ENCODE measurements at places on chromosomes 6 and 20.

DNA sequence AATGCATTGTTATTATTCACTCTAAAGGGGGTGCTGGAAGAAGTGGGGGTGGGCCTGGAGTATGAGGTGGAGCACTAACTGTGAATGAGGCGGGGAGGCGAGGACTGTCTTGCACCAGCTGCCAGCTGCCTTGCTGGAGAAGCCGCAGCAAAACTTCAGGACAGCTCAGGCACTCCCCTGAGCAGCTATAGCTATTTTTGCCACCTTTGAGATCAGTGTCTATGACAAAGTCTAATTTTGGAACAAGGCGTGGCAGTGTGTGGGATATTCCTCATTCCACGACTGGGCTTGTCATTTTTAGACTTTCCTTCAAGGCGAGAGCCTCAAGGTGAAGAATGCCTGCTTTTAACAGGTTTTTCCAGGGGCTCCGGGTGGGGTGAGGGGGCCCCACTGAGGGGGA lies 143.8 kb downstream of the DOK5 start:
- no peak for DNase-seq
- no peaks in the 10 kb centered on the region for H3K27me3 ChIP-seq
- no peaks in the 10 kb centered on the region for H3K36me3 ChIP-seq
- no peak overlapping the region for H3K4me3 ChIP-seq

DNA sequence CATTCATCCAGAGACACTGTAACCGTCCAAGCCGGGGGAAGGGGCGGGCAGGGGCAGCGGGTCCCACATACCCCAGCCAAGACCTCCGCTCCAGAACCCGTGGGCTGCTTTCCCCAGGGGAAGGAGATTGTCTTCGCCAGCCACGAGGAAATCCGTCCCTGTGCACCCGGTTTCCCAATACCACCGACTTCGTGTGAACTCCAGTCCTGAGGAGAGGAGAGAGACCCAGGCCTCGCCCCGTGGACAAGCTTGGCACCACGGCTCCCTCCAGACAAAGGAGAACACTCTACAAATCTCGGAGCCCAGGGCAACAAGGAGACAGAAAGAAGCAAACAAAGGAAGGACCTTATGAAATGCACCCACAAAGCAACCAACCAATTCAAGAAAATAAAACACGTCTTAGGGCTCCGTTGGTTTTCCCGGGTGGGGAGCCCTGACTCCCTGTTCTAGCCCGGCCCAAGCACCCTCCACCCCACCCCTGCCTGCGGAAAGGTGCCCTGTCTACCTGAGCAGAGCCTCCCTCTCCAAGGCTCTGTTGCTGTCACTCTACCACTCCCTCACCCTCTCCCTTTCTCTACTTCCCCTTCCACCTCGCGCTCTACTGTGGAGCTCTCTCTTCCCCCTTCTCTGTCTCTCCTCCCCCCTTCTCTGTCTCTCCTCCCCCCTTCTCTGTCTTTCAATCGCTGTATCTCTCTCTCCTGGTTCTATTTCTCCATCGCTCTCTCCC lies 1382.8 kb upstream of the DEFB115 start:
- H3K27ac ChIP-seq, result no peak overlapping the region
- no peaks in the 10 kb centered on the region for H3K4me1 ChIP-seq
- no peaks in the 10 kb centered on the region for H3K27me3 ChIP-seq
- DNase-seq, result no peak
- no peaks in the 10 kb centered on the region for H3K36me3 ChIP-seq

GRCh38 chr6:158959552-158959951 lies 40.5 kb downstream of the RSPH3 start:
- H3K4me1 ChIP-seq, result peaks cover 5% of the 10 kb centered on the region
- no peaks in the 10 kb centered on the region for H3K27me3 ChIP-seq
- no peak overlapping the region for H3K4me3 ChIP-seq
- no peak for DNase-seq

GRCh38 chr6:43229803-43230620 lies 731 bp upstream of the DNPH1 start:
- peaks cover 5% of the 10 kb centered on the region for H3K4me1 ChIP-seq
- H3K27me3 ChIP-seq, result no peaks in the 10 kb centered on the region
- H3K27ac ChIP-seq, result no peak overlapping the region

DNA sequence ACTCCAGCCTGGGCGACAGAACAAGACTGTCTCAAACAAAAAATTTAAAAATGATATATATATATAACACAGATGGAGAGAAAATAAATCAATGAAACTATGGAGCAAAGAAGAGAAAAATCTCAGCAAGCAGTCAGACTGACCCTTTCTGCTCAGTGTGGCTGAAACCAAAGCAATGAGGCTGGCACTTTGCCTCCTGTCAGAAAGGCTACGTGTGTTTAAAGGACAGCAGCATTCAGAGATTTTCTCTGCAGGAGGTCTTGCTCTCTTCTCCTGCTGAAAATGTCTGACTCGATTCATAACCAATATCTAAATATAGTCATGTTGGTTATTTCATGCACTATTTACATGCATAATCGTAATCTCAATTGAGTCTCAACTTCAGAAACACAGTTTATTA lies 527.0 kb upstream of the JARID2 start:
- no peaks in the 10 kb centered on the region for H3K36me3 ChIP-seq
- no peak overlapping the region for H3K4me3 ChIP-seq
- DNase-seq, result no peak

DNA sequence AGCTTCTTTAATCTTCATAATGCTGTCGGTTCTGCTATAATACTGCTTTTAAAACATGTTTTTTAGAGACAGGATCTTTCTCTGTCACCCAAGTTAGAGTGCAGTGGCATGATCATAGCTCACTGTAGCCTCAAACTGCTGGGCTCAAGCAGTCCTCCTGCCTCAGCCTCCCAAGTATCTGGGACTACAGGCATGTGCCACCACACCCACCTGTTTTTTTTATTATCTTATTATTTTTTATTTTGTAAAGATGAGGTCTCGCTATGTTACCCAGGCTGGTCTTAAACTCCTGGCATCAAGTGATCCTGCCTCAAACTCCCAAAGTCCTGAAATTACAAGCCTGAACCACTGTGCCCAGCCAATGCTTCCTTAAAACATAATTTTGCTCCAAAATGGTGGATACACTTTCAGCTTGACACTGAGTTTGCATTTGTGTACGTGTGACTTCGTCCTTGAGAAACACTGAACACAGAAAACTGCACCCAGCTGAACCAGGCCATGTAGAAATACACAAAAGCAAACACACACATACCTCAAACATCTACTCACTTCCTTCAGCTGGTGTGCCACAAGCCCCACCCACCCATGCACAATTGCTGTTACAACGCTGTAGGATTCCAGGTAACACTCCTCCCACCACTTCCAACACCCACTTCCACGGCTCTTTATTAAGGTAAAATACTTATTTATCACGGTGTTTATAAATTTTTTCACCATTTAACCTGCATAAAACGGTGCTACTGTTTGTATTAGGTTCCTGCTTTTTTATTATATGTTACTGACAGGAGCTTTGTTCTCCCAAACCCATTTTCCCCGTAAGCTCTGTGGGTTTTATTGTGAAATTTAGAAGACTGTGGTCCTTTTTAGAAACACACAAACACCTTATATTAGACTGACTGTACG lies 109.1 kb downstream of the TSHZ2 start:
- peak overlapping the region; percentile 44 for H3K27ac ChIP-seq
- DNase-seq, result no peak
- H3K27me3 ChIP-seq, result no peaks in the 10 kb centered on the region
- peaks cover 22% of the 10 kb centered on the region for H3K4me1 ChIP-seq
- no peaks in the 10 kb centered on the region for H3K36me3 ChIP-seq

- no peak overlapping the region for H3K4me3 ChIP-seq
- H3K36me3 ChIP-seq, result no peaks in the 10 kb centered on the region
- peak overlapping the region; percentile 53 for H3K27ac ChIP-seq
- peaks cover 2% of the 10 kb centered on the region for H3K4me1 ChIP-seq
Measured at GRCh38 chr6:63467247-63467954, 104.9 kb upstream of the LOC128125822 start.

GRCh38 chr6:28002161-28002560 lies 45.1 kb downstream of the OR2B6 start:
- H3K36me3 ChIP-seq, result no peaks in the 10 kb centered on the region
- no peak for DNase-seq
- H3K4me1 ChIP-seq, result no peaks in the 10 kb centered on the region
- H3K4me3 ChIP-seq, result no peak overlapping the region
- H3K27ac ChIP-seq, result no peak overlapping the region

GRCh38 chr6:153074761-153075160 lies 56.3 kb downstream of the RGS17 start:
- H3K36me3 ChIP-seq, result no peaks in the 10 kb centered on the region
- no peak overlapping the region for H3K4me3 ChIP-seq
- H3K27ac ChIP-seq, result no peak overlapping the region
- H3K4me1 ChIP-seq, result no peaks in the 10 kb centered on the region
- H3K27me3 ChIP-seq, result no peaks in the 10 kb centered on the region

GRCh38 chr20:22430746-22431168 lies 153.6 kb downstream of the FOXA2 start:
- H3K4me3 ChIP-seq, result no peak overlapping the region
- peak; percentile 57 for DNase-seq
- peak overlapping the region; percentile 82 for H3K27ac ChIP-seq
- H3K36me3 ChIP-seq, result no peaks in the 10 kb centered on the region
- H3K27me3 ChIP-seq, result no peaks in the 10 kb centered on the region

- no peak overlapping the region for H3K4me3 ChIP-seq
- DNase-seq, result no peak
- H3K36me3 ChIP-seq, result no peaks in the 10 kb centered on the region
- H3K4me1 ChIP-seq, result peaks cover 18% of the 10 kb centered on the region
- no peak overlapping the region for H3K27ac ChIP-seq
Measured at GRCh38 chr6:125948455-125948854, 8.1 kb upstream of the HINT3 start.

GRCh38 chr20:11249683-11250082 lies 575.9 kb upstream of the JAG1 start:
- no peaks in the 10 kb centered on the region for H3K36me3 ChIP-seq
- no peaks in the 10 kb centered on the region for H3K4me1 ChIP-seq
- no peak overlapping the region for H3K4me3 ChIP-seq

- no peak overlapping the region for H3K4me3 ChIP-seq
- H3K27me3 ChIP-seq, result no peaks in the 10 kb centered on the region
- H3K36me3 ChIP-seq, result no peaks in the 10 kb centered on the region
- no peaks in the 10 kb centered on the region for H3K4me1 ChIP-seq
- no peak for DNase-seq
Measured at GRCh38 chr6:83867527-83868161, 8.2 kb downstream of the CYB5R4 start.

- H3K27me3 ChIP-seq, result no peaks in the 10 kb centered on the region
- no peak overlapping the region for H3K27ac ChIP-seq
- no peak overlapping the region for H3K4me3 ChIP-seq
- peak; percentile 5 for DNase-seq
Measured at GRCh38 chr6:2940010-2940850, 31.1 kb downstream of the SERPINB6 start.

GRCh38 chr6:39282774-39283173 lies 31.4 kb downstream of the KCNK17 start:
- H3K27me3 ChIP-seq, result no peaks in the 10 kb centered on the region
- peaks cover 43% of the 10 kb centered on the region for H3K4me1 ChIP-seq
- H3K36me3 ChIP-seq, result no peaks in the 10 kb centered on the region

GRCh38 chr6:12614456-12614855 lies 102.1 kb upstream of the PHACTR1 start:
- no peak overlapping the region for H3K4me3 ChIP-seq
- no peak overlapping the region for H3K27ac ChIP-seq
- no peaks in the 10 kb centered on the region for H3K27me3 ChIP-seq
- H3K36me3 ChIP-seq, result no peaks in the 10 kb centered on the region
- no peaks in the 10 kb centered on the region for H3K4me1 ChIP-seq

GRCh38 chr20:768426-768978 lies at the start of gene SLC52A3:
Gene SLC52A3, minus strand, starts transcription at chr20:768500. Its CDS starts 2,726 bp downstream, at chr20:765774.
- no peaks in the 10 kb centered on the region for H3K36me3 ChIP-seq
- H3K4me3 ChIP-seq, result no peak within 1 kb of the TSS
- no peaks in the 10 kb centered on the region for H3K4me1 ChIP-seq
- H3K27ac ChIP-seq, result no peak within 1 kb of the TSS

DNA sequence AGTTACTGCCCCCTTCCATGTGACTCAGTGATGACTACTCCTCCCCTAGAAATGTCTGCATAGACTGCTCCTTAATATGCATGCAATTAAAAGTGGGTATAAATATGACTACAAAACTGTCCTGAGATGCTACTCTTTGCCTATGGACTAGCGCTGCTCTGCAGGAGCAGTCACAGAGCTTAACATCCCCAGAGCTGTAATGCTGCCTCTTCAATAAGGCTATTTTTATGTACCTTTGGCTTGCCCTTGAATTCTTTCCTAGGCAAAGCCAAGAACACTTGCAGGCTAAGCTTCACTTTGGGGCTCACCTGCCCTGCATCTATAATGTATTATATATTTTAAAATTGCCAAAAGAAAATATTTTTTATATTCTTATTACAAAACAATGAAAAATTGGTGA lies 299.1 kb downstream of the CLVS2 start:
- no peaks in the 10 kb centered on the region for H3K27me3 ChIP-seq
- no peak overlapping the region for H3K27ac ChIP-seq
- no peak overlapping the region for H3K4me3 ChIP-seq
- H3K4me1 ChIP-seq, result no peaks in the 10 kb centered on the region
- DNase-seq, result no peak
- H3K36me3 ChIP-seq, result no peaks in the 10 kb centered on the region

GRCh38 chr20:36474563-36474962 lies 66.8 kb upstream of the MYL9 start:
- DNase-seq, result no peak
- H3K4me3 ChIP-seq, result no peak overlapping the region
- no peaks in the 10 kb centered on the region for H3K27me3 ChIP-seq
- H3K27ac ChIP-seq, result no peak overlapping the region
- no peaks in the 10 kb centered on the region for H3K36me3 ChIP-seq

GRCh38 chr6:168150551-168151320 lies 71.7 kb upstream of the FRMD1 start:
- H3K27me3 ChIP-seq, result no peaks in the 10 kb centered on the region
- H3K4me3 ChIP-seq, result no peak overlapping the region
- no peaks in the 10 kb centered on the region for H3K4me1 ChIP-seq
- H3K36me3 ChIP-seq, result no peaks in the 10 kb centered on the region

GRCh38 chr6:15531973-15532372 lies 130.9 kb downstream of the DTNBP1 start:
- no peaks in the 10 kb centered on the region for H3K36me3 ChIP-seq
- no peaks in the 10 kb centered on the region for H3K27me3 ChIP-seq
- no peaks in the 10 kb centered on the region for H3K4me1 ChIP-seq
- no peak overlapping the region for H3K27ac ChIP-seq
- no peak overlapping the region for H3K4me3 ChIP-seq

DNA sequence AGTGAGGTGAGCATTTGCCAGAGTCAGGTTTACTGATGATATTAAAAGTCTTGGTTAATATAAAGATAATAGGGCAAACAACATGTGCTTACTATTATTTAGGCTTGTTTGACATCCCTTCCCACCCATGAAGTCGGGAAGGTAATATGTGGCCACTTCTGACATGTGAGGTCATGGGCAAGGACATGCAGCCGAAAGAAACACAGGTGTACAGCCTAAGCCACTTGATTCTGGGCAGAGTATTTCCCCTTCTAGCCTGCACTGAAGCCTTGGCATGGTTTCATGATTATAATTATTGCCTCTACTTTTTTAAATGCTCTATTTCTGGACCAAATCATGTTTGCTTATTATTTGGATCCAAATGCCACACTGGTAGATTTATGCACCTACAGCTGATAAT lies 52.3 kb downstream of the TSPYL4 start:
- no peaks in the 10 kb centered on the region for H3K4me1 ChIP-seq
- no peaks in the 10 kb centered on the region for H3K36me3 ChIP-seq
- H3K27me3 ChIP-seq, result no peaks in the 10 kb centered on the region
- H3K4me3 ChIP-seq, result no peak overlapping the region
- DNase-seq, result no peak

- H3K4me3 ChIP-seq, result no peak overlapping the region
- H3K27me3 ChIP-seq, result no peaks in the 10 kb centered on the region
- DNase-seq, result no peak
- no peak overlapping the region for H3K27ac ChIP-seq
Measured at GRCh38 chr6:134967711-134968110, 17.8 kb upstream of the ALDH8A1 start.

GRCh38 chr20:56487216-56487615 lies 18.8 kb downstream of the RTF2 start:
- no peak overlapping the region for H3K4me3 ChIP-seq
- no peak for DNase-seq
- no peaks in the 10 kb centered on the region for H3K4me1 ChIP-seq

Measured in liver (tissue), 10 donors.